Urinary bladder (tissue), 4 donors: ENCODE measurements at places on chromosomes 3 and 15.

- DNase-seq = no peak
These were observed 77.6 kb downstream of the TOP2B start for GRCh38 chr3:25587094-25587493.

- DNase-seq = peak; percentile 14
These were observed 131.6 kb downstream of the CHCHD6 start for GRCh38 chr3:126835472-126836219.

GRCh38 chr3:48504051-48504946, at the start of gene SHISA5:
Gene SHISA5, minus strand, starts transcription at chr3:48504174. Its CDS starts 80 bp downstream, at chr3:48504094.
- DNase-seq = no peak

- no peak for DNase-seq
These were observed 602 bp upstream of the ATP2B2 start for GRCh38 chr3:10505791-10506585.

GRCh38 chr3:59469948-59470723, 420.3 kb upstream of the CFAP20DC start:
- DNase-seq = no peak

- DNase-seq = no peak
These were observed 204.3 kb upstream of the LRIG1 start for GRCh38 chr3:66705076-66705475.

GRCh38 chr3:78338405-78338804, 1298.5 kb downstream of the ROBO2 start:
- DNase-seq = no peak

- DNase-seq = no peak
These were observed 220.6 kb downstream of the SLCO3A1 start for GRCh38 chr15:92074101-92074500.

DNA sequence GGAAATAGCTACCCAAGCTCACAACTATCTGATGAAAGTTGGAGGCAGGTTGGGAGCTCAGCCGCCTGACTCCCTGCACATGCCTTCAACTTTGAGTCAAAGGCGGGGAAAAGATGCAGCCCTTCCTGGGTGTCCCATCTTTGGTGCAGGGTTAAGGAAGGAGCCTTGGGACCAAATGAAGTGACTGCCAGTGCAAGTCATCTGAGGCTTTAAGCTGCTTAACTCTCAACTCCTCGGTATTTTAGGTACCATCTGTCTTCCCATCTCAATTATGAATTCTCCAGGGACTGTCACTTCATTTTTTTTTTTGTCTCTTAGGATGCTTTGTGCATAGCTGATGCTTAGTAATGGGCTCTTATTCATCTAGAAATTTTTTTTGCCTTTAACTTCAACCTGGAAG, 408.8 kb upstream of the C2CD4B start:
- DNase-seq = no peak

GRCh38 chr15:74683758-74684157, 12.1 kb downstream of the EDC3 start:
- no peak for DNase-seq

DNA sequence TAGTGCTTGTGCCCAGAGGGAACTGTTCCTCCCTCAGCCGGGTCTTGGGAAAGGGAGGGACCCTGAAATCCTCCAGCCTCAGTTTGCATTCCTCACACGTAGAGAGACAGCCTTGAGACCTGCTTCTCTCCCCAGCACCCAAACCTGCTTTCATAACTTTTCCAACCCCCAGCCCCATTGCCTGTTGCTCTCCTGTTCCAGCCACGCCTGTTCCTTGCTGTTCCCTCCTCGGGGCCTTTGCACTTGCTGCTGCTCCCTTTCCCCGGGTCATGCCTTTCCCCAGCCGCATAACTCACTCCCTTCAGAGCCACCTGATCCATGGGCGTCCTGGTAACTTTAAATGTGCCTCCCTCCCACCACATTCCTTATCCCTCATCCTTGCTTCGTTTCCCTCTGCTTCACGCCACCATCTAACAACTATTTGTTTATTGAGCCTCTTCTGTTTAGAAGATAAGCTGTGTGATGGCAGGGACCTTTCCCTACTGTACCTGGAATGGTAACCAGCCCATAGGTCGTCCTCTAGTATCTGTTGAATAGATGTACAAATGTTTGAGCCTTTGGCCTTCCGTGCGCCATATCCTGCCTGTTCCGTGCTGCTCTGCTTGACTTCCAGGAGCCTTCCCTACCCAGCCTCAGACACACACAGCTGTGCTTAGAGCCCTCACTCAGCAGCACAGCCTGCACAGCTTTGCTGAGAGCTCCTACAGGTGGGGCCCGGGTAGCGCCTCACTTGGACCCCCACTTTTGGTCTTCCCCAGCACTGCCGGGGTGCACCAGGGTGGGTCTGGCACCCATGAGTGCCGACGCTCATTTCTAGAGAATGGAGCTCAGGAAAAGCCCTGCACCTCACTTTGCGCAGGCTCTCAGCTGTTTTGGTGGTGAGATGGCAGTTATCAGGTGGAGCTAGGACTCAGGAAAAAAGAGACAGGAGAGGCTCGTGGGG, 60.2 kb downstream of the SCN5A start:
- DNase-seq = no peak

- no peak for DNase-seq
These were observed 86.7 kb downstream of the THBS1 start for GRCh38 chr15:39667382-39668127.

- DNase-seq = no peak
These were observed 4.6 kb downstream of the PLIN1 start for GRCh38 chr15:89674526-89674925.

DNA sequence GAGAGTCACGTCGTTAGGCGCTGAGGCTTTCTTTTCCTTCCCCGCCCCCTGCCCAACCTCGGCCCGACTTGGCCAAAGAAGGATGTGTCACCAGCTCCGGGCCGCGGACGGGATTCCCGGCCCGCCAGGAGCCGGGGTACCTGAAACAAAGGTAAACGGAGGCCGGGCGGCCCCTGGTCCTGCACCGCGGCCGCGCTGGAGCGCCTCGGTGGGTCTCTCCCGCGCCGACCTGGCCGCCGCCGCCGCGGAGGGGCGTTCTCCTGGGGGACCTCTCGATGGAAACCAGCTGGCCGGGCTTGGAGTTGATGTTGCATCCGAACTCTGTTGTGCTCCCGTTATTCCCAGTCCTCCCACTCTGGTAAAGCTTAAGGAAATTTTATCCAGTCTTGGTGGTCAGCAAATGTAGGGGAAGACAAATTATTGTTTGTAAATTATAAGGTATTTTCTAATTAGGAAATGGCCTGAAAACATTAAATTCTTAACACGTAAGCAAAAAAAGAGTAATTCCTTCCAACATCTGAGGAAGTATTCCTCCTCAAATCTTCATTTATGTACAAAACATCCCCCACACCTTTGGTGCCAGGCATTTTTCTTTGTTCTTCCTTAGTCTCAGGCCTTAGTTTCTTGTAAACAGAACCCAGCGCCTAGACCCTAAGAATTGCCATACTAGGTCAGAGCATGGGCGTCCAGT, 888 bp downstream of the PPP2R3A start:
- DNase-seq = peak; percentile 29
